Right kidney (tissue), 9 donors: ENCODE measurements at places on chromosomes 12 and 14.

DNA sequence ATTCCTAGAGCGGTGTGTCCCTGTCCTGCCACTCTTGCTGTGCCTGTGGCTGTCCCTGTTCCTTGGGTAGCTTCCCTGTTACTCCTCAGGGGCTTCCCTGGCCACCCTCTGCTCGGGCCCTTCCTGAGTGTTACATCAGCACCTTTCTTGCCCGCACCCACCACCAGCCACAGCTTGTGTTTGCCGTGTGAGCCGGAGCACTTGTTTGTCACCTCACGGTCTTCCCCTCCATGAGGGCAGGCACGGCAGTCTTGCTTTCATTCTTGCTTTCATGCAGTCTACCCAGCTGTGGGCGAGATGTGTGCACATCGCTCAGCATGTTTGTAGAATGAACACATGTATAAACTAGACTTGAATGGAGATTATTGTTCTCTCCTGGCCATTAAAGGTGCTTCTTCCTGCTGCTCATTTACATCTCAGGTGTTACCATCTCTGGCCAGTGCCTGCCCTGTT lies 42.0 kb downstream of the TRAF3 start:
- DNase-seq: no peak

GRCh38 chr12:56330936-56331490 lies 2.8 kb downstream of the PAN2 start:
- no peak for DNase-seq

DNA sequence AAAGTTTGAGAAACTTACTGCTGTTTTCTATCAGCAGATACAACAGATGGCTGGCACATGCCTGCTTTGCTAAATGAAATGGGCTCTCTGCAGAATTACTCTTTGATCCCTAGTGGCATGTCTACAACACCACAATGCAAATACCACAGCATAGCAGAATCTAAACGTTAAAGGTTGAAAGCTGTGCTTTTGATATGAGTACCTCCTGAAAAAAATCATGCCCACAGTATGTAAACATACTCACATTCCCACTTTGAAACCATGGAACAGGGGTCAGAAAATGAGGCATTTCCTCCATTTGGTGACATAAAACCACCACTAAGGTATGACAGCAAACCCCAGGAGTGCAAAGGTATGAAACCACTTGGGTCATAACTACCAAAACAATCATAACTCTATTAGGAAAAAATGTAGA lies 7.5 kb downstream of the WIF1 start:
- DNase-seq: no peak

DNA sequence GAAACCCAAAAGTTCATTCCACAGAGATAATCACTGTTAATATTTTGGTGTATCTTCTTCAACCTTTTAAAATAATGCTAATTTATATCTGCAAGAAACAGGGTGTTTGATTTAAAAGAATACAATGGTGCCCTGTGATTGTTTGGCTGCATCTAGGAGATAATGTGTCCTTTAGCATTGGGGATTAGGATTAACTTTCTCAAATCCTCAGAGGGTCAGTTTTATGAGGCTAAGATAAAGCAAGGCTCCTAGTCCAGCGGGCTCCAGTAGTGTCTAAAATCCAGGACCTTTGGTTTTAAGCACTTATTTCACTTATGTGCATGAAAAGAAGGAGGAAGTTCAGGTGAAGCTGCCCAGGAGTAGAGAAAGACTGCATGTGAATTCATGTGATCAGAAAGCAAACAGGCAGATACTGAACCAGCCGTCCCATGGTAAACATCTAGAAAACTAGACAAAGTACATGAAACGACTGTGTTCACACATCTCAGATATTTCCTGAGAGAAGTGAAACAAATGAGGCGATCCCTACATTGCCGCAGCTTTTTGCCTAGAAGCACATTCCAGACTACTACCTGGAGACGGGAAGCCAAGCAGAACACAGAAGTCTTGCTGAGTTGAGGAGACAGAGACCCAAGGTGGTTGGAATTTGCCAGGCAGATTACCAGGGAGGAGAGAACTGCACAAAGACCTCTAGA lies 129.1 kb upstream of the MAX start:
- DNase-seq: no peak

DNA sequence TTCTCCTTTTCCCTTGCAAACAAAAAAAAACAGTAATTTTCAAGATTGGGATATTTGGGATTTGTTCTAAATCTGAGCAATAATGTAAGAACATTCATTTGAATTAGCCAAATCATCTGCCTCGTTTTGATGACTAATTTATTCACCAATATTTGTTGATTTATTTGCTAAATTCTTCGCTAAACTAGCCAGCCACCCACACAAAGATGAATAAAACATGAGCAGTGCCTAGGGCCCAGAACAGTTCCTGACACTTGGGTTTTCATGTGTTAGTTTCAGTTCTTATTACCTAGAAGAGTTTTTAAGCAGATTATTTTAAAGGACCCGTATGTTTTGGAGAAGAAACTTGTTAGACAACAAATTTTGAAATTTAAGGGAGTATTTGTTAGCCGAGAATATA lies 1.4 kb downstream of the ETNK1 start:
- DNase-seq: peak; percentile 31

GRCh38 chr12:131808744-131809371 lies 19.3 kb upstream of the MMP17 start:
- no peak for DNase-seq

- no peak for DNase-seq
These were observed 15.2 kb upstream of the CCDC175 start for GRCh38 chr14:59591641-59592370.

DNA sequence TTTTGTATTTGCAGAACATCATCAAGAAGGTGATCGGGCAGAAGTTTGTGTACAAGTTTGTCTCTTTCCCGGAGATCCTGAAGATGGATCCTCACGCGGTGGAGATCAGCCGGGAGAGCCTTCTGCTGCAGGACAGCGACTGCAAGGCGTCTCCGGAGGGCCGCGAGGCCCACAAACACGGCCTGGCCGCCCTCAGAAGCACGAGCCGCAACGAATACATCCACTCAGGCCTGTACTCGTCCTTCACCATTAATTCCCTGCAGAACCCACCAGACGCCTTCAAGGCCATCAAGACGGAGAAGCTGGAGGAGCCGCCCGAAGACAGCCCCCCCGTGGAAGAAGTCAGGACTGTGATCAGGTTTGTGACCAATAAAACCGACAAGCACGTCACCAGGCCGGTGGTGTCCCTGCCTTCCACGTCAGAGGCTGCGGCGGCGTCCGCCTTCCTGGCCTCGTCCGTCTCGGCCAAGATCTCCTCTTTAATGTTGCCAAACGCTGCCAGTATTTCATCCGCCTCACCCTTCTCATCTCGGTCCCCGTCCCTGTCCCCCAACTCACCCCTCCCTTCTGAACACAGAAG lies 52.8 kb downstream of the ELK3 start:
- DNase-seq: no peak

- DNase-seq: no peak
These were observed 389.7 kb upstream of the FAR2 start for GRCh38 chr12:28759333-28759732.

GRCh38 chr12:74781991-74782485 lies 244.4 kb downstream of the ATXN7L3B start:
- no peak for DNase-seq

GRCh38 chr12:47714826-47715386 lies 9.1 kb upstream of the RPAP3 start:
- DNase-seq: no peak

DNA sequence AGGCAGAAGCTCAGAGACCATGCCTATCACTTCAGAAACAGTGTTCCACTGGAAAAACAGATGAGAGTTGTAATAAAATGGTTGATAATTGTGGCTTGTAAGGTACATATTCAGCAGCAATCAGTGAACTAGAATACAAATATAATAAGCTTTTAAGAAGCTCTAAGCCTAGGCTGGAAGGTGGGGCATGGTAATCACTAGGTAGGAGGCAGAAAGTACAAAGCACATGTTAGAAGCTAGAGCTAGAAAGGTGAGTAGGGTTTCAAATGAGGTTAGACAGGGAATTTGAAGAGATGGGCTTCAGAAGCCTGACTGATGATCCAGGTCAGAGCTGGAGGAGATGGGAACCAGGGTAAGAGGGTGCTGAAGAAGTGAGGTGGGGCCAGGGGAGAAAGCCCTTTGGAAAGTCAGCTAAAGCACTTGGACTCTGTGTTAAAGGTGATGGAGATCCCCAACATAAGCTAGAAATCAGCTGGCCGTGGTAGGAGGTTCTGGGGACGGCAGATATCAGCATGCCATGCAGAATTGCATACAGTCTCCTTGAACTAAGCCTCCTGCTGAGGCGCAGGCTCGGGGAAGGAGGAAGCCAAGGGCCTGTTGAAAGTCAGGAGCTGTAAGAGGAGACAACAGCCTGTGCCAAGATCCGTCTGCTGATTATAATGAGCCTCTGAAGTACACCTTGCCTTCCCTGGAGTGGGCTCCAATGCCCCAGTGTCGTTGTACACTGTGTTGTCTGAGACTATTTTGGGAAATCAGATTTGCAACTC lies 659.4 kb downstream of the BCL11B start:
- DNase-seq: no peak

GRCh38 chr12:47433876-47434275 lies 272.0 kb downstream of the RPAP3 start:
- DNase-seq: no peak

- no peak for DNase-seq
These were observed 12.4 kb upstream of the PRKAG1 start for GRCh38 chr12:49030714-49031572.

DNA sequence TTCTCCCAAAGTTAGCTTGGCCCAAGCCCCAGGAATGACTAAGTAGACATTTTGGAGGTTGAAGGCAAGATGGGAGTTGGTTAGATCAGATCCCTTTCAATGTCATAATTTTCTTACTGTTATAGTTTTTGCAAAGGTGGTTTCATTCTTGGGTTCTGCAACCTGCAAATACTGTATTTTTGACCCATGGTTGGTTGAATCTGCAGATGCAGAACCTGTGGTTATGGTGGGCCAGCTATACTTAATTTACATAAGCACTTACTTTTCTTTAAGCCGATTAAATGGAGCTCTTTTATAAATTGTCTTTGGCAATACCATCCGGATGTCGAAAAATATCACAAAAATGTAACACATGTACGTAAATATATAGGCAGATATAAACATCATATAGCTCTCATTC lies 25.6 kb downstream of the LEMD3 start:
- DNase-seq: no peak

DNA sequence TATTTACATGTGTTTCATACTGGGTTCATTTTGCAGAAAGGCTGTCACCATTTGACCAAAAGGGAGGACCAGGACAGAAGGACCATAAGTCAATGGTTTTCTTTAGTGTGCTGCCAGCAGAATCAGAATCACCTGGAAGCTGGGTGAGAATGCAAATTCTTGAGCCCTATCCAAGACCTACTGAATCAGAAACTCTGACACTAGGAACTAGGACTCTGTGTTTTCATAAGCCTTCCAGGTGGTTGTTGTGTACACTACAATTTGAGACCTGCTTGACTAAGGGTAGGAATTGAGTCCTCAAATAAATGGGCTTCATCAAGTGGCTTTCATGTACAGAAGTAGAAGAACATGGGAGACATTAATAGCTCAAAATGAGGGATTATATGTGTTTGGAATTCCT lies 32.2 kb downstream of the PDE6H start:
- DNase-seq: no peak

DNA sequence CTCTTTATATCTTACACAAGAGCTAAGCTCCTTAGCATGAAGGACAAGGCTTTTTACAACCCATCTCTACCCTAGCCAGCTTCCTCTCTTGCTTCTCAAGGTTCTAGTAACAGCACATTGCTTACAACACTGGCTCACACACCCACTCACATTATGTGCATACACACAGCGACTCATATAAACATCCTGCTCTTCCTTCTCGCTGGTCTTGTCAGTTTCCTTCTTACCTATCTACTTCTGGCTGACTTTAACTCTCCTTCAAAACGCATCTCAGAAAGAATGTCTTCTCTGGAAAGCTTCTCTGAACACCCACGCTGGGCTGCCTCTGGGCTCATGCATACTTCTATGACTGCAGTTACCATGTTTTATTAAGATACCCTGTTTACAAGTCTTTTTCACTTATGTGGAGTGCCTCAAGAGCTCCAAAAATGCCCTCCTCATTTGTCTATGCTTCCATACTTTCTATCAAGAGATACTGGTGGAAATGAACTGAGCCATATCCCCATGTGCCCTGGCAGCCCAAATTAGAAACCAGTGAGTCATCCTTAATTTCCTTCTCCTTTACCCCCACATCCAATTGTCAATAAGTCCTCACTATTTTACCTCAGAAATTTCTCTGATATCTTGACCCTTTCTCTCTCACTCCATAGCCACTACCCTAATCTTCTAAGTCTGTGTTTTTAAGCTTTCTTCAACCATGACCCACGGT lies 126.9 kb upstream of the KRAS start:
- no peak for DNase-seq

- DNase-seq: no peak
These were observed 22.9 kb downstream of the PCBP2 start for GRCh38 chr12:53474819-53475218.

DNA sequence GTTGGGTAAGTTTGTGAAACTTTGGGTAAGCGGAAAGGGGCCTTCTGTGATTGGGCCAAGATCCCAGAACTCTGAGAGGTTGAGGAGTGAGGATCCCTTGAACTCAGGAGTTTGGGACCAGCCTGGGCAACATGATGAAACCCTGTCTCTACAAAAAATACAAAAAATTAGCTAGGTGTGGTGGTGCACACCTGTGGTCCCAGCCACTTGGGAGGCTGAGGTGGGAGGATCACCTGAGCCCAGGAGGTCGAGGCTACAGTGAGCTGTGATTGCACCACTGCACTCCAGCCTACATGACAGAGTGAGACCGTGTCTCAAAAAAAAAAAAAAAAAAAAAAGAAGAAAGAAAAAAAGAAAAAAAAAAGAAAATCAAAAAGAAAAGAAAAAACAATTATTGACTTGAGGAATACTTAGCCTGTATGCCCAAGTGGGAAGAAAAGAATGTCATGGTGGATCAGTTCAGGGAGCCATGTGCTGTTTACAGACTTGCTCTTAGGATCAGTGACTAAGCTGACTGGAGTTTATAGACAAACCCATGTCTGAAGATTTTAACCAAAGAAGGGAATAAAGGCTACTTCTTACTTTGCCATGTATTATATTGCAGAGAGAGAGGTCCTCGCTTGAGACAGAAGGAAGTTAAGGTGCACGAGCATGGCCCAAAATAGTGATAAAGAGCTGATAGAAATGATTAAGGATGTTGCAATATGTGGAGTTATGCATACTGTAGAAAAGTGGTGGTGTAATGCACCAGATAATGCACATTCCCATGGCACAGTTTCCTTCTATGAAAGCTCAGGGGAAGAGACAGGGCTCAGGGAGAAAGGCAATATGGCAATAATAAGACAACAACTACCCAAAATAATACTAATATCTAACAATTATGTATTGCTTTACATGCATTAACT lies 881 bp downstream of the HSD17B6 start:
- DNase-seq: no peak

DNA sequence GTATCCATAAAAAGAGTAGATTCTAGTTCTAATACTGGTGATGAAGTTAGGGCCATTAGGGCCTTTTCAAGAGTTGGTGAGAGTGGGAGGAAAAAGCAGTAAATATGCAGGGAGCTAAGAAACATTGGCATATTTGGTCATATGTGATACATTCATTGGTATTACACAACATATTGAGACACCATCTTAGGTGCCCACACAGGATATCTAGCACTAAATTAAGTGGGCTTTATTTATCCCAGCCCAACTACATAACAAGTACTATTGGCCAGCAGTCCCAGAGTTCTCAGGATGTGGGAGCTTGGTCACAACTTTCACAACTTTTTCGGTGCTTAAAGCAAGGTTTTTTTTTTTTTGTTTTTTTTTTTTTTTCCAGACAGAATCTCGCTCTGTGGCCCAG lies 2.0 kb upstream of the ING4 start:
- DNase-seq: no peak
